ENCODE measurements at places on chromosomes 6 and 20.
A peak's percentile ranks its signal among the peaks of the same experiment; 100 is the strongest.

DNA sequence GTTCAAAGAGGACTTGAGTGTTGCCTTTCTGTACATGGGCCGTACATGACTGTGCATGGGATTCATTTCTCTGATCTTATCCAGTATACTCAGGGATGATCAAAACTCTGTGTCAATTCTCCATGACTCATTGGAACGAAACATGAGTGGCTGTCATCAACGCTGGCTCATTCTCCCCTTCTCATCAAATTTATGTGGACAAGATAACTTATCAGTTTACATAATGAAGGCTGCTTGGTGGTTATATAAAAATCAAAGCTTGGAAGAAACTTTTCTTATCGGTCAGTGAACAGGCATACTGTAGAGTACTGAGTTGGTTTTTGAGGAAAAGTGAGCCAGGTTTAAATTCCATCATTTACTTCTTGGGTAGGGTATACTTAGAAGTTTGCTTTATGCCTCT lies 24.9 kb downstream of the CRISP1 start:
- DNase-seq: no peak

GRCh38 chr6:165658395-165659058 lies 4.5 kb downstream of the PDE10A start:
- DNase-seq: no peak

- no peak for DNase-seq
Measured at GRCh38 chr6:132511210-132511830, 1.6 kb downstream of the STX7 start.

DNA sequence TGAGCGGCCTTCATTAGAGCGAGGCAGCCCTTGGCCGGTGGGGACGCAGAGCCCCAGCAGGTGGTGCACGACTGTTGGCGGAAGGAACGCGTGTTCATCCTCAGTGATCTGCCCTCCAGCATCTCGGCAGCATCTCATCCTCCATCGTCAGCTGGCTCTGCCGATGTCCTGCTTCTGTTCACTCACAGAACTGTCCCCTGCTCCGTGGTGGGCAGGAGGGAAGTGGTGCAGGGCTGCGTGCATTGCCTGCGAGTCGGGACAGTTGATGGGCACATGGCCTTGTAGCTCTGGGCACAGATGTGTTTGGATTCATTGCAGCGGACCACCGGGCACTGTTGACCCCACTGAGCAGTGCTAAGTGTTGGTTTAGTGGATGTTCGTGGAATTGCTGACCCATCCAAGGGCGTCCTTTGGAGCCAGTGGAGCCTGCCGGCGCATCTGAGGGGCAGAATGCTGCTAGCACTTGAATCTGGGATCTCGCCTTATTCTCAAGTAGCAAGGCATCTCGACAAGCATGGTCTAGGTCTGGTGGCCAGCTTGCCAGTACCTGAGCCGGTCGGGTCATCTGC lies 6.7 kb upstream of the SLC17A9 start:
- no peak for DNase-seq

DNA sequence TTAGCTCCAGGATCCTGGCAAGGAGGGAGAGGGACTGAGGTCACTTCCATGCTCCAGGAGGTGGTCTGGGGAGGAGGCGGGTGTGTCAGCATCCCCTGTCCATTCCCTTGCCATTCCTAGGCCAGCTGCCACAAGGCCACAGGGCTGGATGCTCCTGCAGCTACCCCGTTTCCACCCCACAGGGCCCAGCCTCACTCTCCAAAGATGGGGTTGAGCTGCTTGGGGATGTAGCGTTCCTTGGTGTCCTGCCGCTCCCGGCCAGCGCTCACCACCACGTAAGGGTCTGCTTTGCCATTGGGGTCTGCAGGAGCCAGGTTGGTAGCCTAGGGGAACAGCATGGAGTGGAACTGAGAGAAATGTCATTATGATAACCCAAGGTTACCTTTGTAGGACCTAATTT lies 23.0 kb downstream of the ERGIC3 start:
- no peak for DNase-seq

- DNase-seq: peak; percentile 56
Measured at GRCh38 chr6:151070631-151071051, 169.1 kb upstream of the AKAP12 start.

DNA sequence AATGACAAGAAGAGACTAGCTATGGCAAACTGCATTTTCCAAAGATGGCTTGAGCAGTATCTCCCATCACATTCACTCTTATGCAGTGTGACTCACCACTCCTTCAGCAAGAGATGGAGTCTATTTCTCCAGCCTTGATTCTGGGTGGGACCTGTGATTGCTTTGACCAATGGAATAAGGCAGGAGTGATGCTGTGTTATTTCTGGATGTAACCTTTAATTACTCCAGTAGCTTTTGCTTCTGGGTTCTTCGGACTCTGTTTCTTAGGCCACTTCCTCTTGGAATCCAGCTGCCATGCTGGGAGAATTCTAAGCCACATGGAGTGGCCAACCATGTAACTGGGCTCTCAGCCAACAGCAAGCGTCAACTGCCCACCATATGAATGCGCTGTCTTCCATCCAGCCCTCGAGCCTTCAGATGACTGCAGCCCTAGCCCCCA lies 50.7 kb downstream of the TGM2 start:
- DNase-seq: no peak

DNA sequence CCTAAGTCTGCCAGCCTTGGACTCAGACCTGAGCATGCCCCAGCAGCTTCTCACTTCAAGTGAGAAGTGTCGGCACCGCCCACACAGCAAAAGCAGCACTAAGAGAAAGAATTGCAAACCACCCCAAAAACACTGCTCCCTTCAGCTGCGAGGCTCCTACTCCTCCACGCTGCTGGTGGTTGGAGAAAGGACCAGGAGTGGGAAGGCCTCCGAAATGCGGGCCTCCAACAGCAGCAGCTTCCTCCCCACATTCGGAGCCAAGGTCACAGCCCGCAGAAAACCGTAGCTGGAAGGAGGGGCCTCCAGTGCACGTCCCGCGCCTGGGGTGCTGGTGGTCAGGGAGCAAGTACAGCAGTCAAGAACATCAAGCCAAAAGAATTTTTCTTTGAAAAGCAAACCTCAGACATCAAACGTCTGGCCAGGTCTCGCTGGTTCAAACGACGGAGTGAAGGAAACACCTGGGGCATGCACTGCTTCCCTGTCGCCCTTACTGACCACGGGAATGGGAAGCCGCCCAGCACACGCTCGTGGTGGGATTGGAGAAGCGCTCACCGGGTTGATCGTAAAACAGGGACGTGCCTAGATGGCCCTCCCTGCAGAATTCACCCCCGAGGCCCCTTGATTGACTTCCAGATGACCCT lies 185.6 kb upstream of the CST7 start:
- no peak for DNase-seq

- no peak for DNase-seq
Measured at GRCh38 chr6:31368461-31368860, 11.5 kb upstream of the HLA-B start.

GRCh38 chr6:148407372-148407771 lies 64.7 kb downstream of the SASH1 start:
- DNase-seq: peak; percentile 89

GRCh38 chr6:113650610-113650979 lies 206.6 kb upstream of the MARCKS start:
- no peak for DNase-seq

GRCh38 chr6:55040102-55040848 lies 134.0 kb upstream of the HCRTR2 start:
- peak; percentile 92 for DNase-seq

DNA sequence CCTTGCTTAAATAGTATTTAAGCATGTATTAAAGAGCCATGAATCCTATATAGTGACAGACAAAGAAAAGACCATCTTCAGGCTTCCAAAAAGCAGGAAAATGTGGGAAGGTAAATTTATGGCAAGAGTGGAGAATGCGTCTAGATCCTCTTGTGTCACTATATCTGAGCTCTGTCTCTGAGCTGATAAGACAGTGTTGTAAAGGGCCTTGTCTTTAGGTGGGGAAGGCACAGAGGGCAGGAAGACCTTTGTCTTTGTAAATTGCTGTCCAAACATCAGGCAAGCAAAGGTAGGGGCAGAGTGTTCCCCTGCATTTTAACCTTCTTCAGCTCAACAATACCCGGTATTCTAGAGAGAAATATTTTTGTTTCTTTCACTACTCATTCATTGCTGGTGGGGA lies 33.9 kb upstream of the MBOAT1 start:
- no peak for DNase-seq

DNA sequence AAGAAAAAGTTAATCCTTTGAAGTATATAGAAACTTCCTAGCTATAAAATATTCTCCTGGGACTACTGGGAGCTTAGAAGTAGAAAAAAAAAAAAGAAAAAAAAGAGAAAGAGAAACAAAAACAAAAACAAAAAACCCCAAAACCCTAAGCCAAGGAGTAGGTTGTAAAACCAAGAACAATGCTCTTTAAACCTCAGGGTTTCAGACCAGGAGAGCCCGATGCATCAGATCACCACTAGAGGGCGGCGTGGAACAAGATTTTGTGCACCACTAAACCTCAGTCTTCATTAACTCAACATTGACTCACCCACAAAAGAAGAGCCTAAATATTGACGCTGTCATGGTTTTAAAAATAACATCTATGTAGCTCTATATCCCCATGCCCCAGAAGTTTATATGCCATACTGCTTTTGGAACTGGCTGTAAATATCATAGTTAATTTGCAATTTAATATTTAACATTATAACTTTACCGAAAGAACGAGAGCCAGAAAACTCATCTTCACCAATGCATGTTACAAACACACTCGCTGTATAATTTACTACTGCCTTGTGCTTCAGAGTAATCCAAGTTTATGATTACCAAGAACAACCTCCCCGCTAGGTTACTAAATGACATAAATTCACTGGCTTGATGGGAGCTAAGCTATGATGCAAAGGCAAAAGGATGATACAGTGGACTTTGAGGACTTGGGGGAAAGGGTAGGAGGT lies 19.2 kb downstream of the MCUR1 start:
- peak; percentile 31 for DNase-seq

DNA sequence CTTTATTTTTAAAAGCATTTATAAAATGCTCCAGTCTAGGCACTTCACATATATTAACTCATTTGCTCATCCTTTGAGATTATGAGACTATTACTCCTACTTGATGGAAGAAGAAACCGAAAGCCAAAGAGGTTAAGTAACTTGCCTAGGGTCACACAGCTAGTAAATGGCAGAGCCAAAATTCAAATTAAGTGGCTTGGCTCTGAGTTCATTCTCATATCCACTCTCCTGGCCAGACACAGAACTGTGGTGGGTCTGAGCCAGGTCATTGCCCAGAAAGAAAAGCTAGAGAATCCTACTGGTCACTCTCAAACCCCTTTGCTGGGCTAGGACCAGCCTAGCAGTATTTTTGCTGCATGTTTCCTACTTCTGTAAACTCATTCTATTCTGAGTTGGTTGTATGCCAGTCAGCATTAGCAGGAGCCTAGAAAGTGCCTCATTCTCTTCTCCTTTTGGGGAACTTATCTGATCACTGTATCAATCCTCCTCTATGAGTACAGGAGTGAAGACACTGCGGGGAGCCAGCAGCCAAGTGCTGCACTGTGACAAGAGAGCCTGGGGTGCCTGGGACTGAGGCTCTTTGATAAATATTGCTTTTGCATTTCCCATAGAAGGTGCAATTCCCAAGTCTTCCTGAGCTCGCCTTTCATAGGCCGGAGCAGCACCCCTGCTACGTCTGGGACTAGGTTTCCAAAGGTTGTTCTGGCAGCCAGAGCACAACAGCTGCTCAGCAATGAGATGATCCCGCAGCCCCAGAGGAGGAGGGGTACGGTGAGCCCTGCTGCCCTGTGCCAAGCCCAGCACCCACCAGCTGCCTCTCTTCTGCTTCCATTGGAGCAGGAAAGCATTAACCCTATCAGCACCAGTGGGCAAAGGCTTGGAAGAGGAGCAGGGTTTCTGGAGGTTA lies 728.3 kb downstream of the MAFB start:
- no peak for DNase-seq

GRCh38 chr20:48731536-48731935 lies 96.3 kb downstream of the PREX1 start:
- DNase-seq: no peak

DNA sequence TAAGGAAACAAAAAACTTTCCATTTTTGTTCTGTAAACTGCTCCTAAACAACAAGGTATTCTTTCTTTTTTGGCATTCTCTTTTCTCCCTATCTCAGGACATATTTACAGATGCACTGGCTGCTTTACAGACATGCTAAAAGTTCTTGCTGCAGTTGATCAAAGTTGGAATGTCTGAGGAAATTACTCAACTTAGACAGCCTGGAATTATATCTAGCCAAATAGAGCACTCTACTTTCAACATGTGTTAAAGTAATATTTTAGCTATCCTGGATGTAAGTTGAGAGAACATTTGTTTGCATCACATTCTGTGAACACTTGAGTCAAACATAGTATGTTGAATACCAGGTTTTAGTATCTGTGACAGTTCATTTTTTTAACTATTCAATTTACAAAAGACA lies 24.8 kb downstream of the TASP1 start:
- DNase-seq: no peak

DNA sequence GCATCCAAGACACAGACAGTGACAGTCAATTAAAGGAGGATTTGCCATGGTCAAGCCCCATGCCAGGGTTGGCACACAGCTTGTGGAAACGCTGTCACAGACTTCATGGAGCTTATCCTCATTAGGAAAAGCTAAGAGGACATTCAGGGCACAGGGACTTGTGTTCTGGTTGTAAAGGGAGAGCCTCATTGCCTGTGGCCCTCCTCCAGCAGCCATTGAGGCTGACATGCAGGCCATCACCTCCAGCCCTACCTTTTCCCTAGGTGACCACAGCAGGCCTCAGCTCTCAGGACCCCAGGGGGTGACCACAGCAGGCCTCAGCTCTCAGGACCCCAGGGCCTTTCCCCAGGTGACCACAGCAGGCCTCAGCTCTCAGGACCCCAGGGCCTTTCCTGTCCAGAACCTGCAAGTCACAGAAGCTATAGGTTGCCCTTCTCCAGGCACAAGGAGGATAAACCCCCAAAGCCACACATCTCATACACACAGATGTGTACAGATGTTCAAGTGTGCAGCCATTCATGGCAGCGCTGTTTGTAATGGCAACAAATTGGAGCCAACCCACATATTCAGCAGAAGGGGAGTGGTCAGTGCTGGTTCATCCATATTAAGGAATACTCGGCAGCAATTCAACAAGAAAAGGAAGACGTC lies 26.1 kb downstream of the DUSP22 start:
- no peak for DNase-seq
